ENCODE measurements at places on chromosomes 1 and 21.

GRCh38 chr1:214310777-214311690 lies 30.1 kb downstream of the SMYD2 start:
- DNase-seq = no peak

GRCh38 chr21:38834725-38835124 lies 29.0 kb downstream of the ETS2 start:
- DNase-seq = no peak

GRCh38 chr21:17428484-17428869 lies 84.4 kb upstream of the CXADR start:
- DNase-seq = no peak

- no peak for DNase-seq
Measured at GRCh38 chr1:179126338-179127060, 44.6 kb downstream of the TOR3A start.

GRCh38 chr1:226939438-226940028 lies 561 bp upstream of the COQ8A start:
- no peak for DNase-seq

DNA sequence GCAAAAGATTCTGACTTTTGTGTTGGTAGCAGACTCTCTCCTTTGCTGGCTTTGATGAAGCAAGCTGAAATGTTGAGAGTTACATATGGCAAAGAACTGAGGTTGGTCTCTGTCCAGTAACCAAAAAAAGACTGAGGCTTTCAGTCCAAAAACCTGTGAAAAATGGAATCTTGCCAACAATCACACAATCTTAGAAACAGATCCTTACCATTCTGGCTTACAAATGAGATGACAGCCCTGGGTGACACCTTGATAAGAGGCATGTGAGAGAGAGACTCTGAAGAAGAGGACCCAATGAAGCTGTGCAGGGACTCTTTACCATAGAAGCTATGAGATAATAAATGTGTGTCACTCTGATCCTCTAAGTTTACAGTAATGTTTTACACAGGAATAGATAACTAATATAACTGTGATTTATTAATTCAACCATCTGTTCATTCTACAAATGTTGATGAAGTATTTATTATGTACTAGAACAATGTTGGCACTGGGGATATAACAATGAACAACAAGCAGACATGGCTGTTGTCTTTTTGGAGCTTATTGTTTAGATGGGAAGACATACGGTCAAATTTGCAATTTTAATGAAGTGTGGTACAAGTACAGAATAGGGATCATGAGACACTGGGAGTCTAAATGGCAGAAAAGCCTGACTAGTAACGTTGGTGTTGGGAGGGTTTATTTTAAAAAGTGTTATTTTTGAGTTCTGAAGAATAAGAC lies 251.0 kb downstream of the OLFM3 start:
- DNase-seq = no peak

- no peak for DNase-seq
Measured at GRCh38 chr1:157781048-157781447, 4.1 kb upstream of the FCRL2 start.

DNA sequence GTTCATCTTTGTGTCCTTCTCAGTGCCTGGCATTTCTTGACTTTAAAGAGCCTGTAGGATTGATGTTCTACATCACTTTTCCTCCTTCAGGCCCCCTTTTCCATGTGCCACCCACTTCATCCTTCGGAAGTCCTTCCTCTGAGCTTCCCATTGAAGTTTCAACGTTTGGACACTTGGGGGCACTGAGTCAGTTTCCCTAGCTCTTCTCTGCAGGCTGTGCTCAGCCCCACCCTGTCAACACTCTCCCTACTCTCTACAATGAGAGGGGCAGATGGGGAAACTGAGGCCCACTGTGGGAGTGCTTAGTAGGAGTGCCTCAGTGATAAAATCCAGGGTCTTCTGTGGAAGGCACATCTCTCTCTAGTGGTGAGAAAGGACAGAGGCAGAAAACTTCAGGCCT lies 11.9 kb downstream of the KCNJ10 start:
- DNase-seq = no peak

DNA sequence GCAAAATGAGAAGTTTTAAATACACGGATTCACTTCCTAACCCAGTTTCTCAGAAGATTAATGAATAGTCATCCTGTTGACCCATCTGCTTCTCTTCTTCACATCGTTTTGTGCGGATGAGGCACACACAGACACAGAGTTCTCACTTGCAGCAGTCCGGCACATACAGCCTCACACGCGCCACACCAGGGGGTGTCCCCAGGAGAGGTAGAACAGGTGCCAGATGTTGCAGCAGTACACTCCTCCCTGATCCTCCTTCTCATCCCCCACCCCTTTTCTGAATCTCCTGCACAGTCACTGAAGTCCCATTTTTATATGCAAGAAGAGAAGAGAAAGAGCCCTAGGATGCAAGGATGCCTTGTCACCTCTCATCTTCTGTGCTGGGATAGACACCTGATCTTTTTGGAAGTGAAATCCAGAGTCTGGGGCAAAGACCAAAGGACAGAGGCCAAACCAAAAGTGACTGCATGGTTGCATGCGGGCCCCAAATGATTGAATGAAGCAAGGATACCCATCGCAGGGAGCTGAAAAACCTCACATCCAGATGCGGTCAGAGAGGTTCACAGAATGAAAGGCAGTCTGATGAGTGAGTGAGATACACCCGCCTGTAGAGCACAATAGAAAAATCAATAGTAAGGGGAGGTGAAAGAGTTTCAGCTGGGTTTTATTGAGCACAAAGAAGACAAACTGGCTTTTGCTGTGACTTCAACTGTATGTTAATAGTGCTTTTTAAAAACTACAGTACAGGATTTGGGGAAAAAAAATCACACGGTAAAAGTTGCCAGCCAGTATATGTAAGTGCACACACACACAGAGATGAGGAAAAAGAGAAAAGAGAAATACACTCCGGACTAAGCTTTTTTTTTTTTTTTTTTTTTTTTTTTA lies 28.9 kb downstream of the PBX1 start:
- DNase-seq = no peak

GRCh38 chr21:23968008-23968407 lies 1639.3 kb downstream of the MRPL39 start:
- no peak for DNase-seq

GRCh38 chr1:116006486-116006964 lies 30.2 kb downstream of the SLC22A15 start:
- no peak for DNase-seq

GRCh38 chr1:219757890-219758289 lies 145.0 kb upstream of the ZC3H11B start:
- DNase-seq = no peak

DNA sequence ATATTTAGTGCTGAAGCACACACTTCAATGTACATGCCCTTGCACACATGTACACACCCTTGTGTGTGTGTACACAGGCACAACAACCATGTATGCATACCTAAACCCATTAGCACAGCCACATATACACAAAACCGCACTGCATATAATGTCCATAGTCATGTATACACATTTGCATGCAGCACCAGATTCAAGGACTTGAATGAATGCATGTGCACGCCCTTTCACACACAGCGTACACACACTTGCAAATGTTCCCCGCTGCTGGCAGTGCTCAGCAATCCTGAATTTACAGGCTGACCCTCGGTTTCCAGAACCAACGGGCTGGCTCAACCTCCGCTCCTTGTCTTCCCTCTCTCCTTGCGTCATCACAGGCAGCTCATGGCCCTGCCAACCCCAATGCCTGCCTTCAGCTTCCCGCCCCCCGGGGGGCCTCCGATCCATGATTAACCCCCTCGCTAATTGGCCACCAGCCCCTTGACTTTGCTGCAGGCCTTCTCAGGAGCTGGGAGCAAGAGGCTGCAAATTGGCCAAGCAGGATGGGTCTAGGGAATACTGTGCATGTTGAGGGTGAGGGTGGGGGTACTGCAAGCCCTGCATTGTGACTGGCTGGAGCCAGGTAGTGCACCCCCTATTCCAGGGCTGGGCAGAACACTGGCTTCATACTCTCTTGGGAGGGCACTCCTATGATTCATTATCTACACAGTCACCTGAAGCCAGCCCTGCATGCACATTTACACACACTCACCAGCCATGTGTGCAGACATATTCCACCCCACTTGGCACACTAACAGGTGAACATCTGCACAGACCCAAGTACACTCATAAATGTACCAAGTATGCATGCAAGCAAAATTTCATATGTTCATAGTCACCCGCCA lies 7.9 kb downstream of the GPR3 start:
- DNase-seq = no peak

DNA sequence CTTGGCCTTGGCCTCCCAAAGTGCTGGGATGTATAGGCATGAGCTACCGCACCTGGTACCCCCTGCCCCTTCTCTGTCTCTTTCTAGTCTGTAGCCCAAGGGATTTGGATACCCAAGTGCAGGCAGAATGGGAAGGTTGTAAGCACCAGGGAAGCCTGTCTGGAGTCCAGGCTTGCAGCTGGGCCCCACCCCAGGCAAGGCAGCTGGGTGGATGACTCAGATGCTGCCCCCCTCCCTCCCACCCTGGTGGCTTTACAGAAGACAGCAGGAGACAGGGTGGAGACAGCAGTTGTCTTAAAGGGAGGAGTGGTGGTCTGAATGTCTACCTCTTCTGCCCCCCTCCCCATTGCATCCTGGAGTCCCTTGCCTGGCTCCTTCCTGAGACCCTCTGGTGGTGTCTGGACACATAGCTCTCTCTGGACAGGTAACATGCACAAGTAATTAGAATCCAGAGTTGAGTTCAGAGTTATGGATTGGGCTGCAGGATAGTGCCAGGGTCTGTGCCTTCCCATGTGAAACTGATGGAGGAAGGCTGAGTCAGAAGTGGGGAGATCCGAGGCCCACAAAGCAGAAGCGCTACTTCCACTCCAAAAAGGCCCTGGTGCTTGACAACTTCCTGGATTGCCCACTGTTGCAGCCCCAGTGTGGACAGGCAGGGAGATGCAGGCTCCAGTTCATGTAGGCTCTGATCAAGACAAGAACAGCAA lies 5.1 kb downstream of the LMNA start:
- DNase-seq = no peak

GRCh38 chr1:226666692-226667091 lies 72.4 kb downstream of the ITPKB start:
- no peak for DNase-seq

GRCh38 chr1:224149709-224150108 lies 33.3 kb upstream of the DEGS1 start:
- no peak for DNase-seq

GRCh38 chr1:59672851-59673572 lies 141.7 kb upstream of the HOOK1 start:
- no peak for DNase-seq

DNA sequence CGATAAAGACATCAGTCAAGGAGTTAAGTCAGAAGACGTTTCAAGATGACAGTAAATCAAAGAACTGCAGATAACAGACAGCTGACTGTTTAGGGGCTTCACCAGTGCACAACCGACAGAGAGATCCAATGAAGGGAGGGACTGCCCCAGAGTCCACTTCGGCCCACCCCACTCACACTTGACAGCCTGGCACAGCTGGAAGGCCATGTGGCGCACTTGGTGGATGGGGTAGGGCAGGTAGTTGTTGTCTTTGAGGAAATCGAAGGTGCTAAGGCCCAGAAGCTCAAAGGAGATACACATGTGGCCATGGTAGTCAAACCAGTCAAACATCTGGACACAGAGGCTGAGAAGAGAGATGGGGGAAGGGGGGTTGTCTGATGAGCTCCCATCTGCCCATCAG lies 4.4 kb upstream of the SCAMP3 start:
- DNase-seq = no peak

DNA sequence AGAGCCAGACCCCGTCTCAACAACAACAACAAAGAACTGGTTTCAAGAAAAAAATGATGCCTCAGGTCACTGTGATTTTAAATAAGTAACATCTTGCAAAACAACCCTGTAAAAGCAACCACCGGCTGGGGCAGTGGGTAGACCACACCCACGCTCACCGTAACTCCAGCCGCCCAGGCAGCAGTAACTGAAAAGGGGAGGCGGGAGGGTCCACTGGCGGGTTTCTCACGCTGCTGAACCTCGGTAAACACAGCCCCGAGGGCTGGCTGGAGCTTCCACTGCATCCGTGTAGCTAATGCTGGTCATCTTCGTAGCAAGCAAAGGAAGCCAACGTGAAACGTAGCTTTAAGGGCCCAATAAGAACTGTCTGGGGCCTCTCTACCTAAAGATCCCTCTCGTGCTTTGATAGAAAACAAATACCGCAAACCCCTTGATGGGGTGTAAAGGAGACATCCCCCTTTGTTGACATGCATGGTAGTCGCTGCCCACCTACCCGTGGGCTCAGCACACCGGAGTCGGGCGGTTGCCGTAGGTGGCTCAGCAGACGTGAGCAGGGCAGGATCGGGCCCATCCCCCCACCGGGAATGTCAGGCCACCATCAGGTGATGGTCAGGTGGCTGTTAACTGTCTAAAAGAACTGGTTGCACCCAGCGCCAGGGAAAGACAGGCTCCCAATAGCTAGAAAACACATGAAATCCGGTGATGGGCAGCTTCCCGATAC lies 4.2 kb downstream of the C1orf159 start:
- no peak for DNase-seq

DNA sequence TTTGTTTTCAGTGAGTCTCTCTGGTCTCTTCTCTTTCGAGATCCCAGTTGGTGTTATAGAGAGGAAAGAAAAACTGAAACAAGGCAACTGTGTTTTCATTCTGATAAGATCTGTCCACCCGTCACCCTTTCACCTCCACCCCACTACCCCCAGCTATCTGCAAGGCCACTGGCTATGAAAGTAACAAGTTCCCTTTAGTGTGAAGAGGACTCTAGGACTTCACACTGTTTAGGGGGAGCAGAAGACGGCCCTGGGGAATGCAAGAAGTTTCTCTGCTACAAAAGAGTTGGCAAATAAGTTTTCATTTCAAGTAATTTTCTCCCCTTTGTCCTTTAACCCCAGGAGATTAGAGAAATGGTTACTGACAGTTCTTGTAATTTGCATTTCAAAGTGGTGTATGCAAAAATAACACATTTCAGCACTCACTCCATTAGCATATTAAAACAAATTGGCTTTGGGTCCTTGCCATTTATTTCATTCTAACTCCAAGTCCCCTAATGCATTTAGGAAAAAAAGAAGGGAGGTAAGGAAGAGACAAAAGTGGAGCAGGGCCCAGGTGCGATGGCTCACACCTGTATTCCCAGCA lies 79.6 kb upstream of the PPM1J start:
- no peak for DNase-seq

- DNase-seq = no peak
Measured at GRCh38 chr1:226741009-226741408, 1.9 kb upstream of the ITPKB start.

- DNase-seq = no peak
Measured at GRCh38 chr1:172779491-172779890, 120.6 kb downstream of the FASLG start.

DNA sequence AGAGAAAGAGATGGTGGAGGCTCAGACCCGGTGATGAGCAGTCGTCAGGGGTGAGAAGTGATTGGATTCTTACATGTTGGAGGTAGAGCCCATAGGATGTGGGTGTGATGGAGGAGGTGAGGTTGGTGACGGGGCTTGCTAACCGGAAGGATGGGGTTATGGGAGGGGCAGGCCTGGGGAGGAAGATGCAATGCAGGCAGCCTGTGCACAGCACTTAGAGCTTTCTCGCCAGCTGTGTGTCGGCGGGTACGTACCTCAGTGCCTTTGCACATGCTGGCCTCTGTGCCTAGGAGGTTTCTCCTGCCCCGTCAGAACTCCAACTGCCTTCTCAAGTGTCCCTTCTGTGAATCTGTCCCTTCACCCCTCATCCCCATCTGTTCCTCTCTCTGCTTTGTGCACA lies 2.9 kb upstream of the BSND start:
- DNase-seq = no peak

All from CMK (cell line).